ENCODE measurements at places on chromosomes 1 and 21.

- DNase-seq = no peak
These were observed 325.8 kb downstream of the SMYD3 start for GRCh38 chr1:246181241-246181640.

GRCh38 chr21:32183396-32183795 is 95.5 kb downstream of the MIS18A start:
- no peak for DNase-seq

DNA sequence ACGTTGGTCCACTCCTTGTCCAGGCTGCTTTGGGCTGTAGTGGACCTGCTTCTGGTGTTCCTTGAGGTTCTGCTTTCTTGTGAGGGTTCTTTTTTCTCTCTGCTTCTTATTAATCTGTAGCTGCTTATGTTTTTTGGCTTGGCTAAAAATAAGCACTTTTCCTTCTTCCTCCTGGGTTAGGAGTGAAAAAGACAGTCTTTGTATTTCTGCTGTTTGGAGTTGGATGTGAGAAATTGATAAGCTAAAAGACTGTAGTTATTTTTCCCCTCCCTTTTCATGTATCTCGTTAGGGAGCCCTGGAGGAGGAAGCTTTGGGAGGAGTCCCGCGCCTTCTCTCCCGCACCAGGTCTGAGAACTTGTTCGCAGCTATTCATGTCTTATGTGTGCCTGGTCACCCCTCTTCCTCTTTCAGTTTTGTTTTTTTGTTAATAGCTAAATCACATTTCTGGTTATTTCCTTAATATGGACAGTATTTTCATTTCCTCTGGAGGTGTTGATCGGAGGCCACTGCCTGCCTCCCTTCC is 79.0 kb downstream of the GALNT2 start:
- DNase-seq = no peak

DNA sequence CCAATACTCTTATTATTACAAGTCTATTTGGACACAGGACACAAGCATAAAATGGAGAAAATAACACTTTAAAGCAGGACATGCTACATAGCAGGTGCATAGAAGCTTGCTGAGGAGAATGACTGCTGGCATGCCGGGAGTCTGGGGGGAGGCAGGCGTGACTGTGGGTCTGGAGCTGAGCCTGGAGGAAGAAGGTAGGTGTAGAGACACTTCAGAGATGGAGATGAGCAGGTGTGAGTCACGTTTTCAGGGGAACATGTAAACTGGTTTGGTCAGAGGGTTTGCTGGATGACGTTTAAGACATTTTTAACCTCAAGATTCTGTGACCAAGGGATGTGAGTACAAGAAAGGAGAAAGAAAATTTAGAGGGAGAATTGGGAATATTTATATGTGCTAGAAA is 24.5 kb downstream of the OSCP1 start:
- no peak for DNase-seq

DNA sequence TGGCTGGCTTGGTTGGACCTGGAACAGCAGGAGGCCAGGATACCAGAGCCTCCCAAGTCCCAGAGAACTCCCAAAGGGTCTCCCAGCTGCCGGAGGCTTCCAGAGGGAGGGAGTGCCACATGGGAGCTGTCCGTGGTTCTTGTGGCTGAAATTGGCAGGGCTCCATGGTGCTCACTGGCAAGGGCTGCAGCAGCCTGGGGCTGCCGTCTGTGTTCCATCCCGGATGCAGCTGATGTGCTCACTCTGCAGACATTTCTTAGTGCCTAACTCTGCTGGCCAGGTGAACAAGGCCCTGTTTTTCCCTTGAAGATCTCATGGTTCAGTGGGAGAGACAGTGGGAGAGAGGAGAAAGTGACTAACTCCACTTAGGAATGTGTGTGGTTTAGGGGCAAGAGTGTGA is 261.1 kb downstream of the CAMTA1 start:
- no peak for DNase-seq

DNA sequence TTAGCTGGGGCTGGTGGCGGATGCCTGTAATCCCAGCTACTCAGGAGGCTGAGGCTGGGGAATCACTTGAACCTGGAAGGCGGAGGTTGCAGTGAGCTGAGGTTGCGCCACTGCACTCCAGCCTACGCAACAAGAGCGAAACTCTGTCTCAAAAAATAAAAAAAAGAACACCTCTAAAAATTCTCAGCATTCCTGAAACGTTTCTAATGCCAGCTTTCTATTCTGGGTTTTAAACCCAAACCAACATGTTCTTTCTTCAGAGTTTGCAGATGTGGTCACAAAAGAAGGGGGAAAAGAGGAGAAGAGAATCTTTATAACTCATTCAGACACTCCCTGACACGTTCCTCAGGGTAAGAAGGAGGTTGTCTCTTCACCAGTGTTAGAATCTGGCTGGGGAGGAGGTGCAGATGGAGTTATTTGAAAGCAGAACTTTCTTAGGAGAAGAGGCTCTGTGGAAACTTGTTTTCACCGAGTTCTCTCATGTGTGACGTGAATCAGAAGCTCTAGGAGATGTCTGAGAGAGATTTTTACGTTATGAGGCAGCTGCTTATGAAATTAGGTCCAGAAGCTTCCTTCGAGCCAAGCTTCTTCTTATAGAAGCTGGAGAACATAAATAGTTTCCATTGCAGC is 17.8 kb upstream of the CNR2 start:
- DNase-seq = no peak

GRCh38 chr1:182601416-182601786 is 2.8 kb downstream of the RGS16 start:
- peak; percentile 69 for DNase-seq

DNA sequence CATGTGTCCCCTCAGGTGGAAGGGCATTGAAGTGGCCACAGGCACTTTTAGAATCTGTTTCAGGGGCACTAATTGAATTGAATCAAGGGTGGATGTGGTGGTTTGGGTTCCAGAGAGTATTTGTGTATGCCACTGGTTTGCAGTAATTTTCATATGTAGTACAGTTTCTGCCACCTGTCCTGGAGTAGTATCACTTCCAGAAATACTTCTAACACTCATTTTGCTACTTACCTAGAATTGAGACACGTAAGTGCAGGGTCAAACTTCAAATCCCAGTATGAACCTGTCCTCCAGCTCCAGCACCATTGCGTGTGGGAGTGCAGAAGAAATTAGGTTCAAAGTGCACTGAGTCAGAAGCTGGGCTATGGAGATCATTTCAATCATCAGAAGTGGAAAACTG is 26.8 kb downstream of the RSPH1 start:
- no peak for DNase-seq

GRCh38 chr1:178310685-178311105 is 186.1 kb downstream of the CLEC20A start:
- DNase-seq = peak; percentile 19

GRCh38 chr1:35441926-35442579 is 115.2 kb downstream of the KIAA0319L start:
- no peak for DNase-seq

DNA sequence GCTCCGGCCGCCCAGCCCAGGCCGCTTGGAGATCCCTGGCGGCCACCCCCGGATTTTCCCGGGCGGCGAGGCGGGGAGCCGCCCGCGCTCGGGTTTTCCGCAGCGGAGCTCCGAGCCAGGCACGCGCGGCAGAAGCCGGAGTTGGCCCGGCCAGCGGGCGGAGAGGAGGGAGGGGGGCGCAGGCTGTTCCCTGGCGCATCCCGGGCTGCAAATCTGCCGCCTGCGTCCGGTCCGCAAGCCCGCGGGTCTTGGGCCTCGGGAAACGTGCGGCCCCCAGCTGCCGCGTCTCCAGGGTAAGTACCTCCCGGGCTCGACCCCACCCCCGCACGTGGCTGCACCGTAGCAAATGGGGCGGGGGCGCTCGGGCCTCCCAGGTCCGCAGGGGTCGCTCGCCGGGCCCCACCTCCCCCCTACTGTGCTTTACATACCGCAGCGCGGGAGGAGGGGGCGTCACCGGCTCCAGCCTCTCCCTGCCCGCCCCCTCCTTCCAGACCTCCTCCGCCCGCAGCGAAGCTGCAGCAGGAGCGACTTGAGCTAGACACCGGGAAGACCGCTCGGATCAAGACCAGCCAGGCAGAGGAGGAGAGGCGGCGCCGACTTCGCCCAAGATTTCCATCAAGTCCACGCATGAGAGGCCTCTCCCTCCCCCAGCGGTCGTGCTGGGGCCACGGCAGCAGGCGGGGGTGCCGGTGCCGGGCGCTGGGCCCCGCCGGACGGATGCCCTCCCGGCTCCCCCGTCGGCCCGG is 1.6 kb downstream of the TMEM200B start:
- DNase-seq = peak; percentile 42

DNA sequence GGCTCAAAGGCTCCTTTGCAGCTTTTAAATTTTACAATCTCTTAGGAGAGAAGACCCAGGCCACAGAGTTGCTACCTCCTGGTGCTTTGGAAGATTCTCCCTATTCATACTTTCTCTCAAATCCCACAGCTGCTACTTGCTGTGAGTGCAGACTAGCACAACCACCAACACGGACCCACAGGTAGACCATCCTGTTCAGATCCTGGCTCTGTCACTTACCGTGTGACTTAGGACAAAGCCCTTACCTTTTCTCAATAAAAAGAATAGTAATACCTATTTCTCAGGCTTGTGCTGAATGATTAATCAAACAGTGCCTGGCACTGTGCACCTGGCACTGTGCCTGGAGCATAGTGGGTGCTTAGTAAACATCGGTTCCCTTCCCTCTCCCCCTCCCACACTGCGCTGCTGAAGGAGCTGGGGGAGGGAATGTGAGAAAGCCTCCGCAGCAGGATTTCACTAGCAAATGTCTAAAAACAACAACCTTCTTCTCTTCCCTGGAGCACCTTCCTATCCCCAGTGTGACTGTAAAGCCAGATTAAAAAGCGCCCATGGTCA is 81.7 kb downstream of the PGM1 start:
- DNase-seq = no peak

DNA sequence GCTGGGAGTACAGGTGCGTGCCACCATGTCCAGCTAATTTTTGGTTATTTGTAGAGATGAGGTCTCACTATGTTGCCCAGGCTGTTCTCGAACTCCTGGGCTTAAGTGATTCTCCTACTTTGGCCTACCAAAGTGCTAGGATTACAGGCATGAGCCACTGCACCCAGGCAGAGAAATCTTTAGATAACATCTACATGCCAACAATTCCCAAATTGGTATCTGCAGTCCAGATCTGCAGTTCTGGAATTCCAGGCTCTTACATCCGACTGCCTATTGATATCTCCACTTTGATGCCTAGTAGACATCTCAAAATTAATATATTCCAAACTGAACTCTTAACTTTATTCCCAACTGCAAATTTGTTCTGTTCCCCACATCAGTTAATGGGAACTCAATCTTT is 23.3 kb downstream of the INAVA start:
- no peak for DNase-seq

- no peak for DNase-seq
These were observed 17.3 kb downstream of the ABCA4 start for GRCh38 chr1:94103608-94104007.

DNA sequence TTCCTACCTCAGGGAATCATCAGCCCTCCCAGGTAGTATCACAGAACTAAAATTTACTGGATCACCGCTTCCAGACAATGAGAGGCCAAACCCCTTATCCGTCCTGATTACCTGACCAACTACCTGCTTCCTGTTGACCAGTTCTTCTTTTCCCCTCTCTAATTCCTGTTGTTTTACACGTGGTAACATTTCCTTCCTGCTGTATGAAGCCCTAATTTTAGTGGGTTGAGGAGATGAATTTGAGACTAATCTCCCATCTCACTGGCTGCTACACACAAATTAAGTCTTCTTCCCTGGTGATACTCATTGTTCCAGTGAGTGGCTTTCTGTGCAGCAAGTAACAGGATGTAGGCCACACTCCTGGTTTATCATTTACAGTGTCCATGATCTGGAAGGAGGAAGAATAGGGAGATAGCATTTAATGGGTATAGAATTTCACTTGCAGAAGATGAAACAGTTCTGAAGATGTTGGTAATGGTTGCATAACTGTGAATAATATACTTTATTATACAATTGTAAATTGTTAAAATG is 2112.9 kb downstream of the NCAM2 start:
- DNase-seq = no peak

DNA sequence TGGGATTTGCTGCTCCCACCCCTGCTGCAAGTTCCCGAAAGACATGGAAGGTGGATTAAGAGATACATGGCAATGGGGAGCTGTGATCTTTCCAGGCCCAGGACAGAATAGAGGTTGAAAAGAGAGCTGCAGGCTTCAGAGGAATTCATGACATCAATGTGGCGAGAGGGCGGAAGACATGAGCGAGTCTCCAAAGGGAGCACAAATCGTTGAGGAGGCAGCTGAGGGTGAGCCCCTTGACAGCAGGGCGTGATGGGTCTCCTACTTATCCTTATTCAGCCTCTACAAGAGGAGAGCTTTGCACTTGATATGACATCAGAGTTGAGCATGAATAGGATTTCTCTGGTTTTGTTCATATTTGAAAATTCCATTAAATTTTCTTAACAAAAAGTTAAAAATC is 45.5 kb upstream of the TACSTD2 start:
- DNase-seq = no peak

DNA sequence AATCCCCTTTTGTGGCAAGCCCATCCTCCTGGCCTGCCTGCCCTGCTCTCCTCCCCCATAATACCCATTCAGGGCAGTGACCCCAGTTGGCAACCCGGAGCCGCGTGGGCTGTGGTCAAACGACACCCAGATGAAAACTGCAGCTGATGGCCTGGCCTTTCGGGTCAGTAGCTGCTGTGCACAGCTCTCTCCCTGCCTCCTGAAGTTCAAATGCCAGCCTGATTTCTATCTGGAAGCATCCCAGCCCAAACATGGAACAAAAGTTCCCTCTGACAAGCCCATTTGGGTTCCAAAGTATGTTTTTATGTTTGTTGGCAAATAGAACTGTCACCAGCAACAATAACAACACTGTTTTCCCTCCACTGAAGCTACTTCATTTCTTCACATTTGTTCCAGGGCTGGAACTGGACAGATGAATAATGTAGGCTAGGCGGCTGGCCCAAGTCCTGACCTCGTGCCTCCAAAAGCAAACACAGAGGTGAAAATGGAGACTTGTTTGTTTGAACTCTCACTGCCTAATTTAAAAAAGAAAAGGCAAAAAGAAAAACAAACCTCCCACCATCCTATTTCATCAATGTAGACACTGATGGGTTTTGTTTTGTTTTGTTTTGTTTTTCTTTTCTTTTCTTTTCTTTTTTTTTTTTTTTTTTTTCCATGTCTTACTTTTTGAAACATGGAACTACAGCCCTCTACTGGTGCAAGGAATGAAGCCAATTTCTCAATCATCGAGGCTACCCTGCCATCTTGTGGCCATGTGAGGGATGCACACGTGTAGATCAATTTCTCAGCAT is 179.0 kb downstream of the ADSS2 start:
- peak; percentile 53 for DNase-seq

DNA sequence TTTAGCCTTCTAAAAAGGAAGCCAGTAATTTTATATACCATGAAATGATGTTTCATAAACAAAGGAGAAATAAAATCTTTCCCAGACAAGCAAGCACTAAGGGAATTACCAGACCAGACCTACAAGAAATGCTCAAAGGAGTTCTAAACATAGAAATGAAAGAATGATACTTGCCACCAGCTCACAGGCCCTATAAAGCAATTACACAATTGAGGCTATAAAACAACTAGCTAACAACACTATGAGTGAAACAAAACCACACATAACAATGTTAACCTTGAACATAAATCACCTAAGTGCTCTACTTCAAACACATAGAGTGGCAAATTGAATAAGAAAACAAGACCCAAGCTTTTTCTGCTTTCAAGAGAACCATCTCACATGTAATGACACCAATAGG is 123.8 kb downstream of the BARHL2 start:
- DNase-seq = no peak

GRCh38 chr1:230084408-230085177 is 17.6 kb downstream of the GALNT2 start:
- DNase-seq = no peak

All from HuH-7.5 (cell line).